Activated gamma-delta T cell treated with Interleukin-2 at 50 U/mL for 16 hours (primary cell): ENCODE measurements at places on chromosomes 1 and 21.

GRCh38 chr1:23274134-23274505 is 56.8 kb upstream of the HTR1D start:
- DNase-seq: no peak

DNA sequence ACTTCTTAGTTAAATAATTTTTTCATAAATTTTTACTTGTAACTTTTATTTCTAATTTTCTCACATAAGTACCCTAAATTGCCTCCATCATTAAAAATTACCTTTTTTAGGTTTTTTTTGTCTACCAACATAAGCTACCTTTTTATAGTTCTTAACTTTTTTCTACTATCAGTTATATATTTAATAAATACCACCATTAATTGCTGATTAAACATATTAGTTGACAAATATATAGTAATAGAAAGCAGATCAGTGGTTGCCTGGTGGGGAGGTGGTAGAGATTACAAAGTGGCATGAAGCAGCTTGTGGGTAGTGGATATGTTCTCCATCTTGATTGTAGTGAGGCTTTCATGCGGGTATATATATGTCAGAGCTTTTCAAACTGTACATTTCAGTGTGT is 6.1 kb upstream of the SH3BP5L start:
- DNase-seq: no peak

DNA sequence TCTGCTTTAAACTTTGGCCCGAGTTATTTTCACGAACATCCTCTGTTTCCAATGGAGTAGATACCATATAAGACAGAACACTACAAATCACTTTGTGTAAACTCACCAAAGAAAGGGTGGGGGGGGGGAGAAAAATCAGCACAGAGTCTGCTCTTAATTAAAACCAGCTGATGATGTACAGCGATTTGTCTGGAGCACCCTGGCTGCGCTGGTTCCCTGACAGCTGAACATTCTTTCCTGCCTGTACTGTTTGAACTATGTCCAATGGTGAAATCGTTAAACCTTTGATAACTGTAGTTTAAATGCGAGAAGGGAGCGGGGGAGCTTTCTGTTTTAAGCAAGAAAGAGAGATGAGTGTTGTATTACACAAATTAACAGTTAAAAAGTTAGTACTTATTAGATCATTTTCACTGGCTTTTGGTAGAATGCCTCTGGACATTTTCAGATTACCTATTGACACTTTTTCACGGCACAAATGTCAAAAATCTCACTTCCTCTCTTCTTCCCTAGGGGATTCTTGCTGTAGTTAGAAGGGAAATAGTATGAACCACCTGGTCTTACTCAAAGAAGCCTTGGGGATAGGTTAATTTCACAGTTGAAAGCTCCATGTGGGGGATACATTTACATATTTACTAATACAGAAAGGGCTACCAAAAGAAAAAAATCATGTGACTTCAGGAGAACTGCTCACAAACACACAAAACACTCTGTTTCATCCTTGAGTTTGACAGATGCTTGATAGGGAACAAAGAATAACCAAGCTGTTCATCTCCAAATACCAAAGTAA is 140.2 kb upstream of the RUNX1 start:
- no peak for DNase-seq

GRCh38 chr1:97071173-97071572 is 349.6 kb downstream of the PTBP2 start:
- no peak for DNase-seq

DNA sequence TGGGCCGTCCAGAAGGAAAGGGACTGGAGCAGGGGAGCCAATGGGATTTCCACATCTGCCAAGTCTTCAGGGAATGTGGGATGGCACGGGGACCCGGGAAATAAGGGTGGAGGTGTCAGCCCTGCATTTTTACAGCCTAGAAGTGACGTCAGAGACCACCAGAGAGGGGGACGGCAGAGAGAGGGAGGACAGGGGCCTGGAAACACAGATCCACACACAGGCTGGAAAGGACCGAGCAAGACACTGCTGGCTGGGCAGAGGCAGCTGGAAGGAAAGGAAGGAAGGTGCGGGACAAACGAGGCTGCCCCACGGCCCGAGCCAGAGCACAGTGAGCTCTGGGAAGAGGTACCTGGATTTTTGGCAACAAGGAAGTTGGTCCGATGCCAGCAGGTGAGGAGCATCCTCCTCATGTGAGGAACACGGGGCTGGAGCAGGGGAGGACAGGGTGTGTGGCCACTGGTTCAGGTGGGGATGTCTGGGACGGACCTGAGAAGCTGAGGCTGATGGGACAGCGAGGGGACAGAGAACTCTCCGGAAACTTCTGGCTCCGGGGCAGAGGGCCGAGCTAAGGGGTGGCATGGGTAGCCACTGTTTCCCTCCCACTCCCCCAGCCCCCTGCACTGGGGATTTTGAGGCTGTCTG is 138.3 kb downstream of the PGBD5 start:
- DNase-seq: no peak

DNA sequence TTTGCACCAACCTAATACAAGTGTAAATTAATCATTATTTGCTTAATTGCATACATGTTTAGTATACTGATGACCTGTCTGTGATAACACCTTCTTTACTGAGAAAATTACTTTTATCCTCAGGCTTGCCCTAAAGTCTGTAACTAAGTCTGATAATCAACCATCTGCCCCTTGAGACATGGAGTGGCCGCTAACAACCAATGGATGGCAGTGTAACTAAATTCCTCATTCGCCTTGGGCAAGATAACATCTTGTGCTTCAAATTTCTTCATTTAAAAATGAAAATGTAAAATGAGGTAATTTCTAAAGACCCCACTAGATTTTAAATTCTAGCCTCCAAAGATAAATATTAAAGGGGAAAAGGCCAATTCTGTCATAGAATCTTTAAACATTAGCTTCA is 85.1 kb downstream of the ENAH start:
- DNase-seq: no peak

GRCh38 chr1:111515291-111516004 is 12.0 kb upstream of the ADORA3 start:
- no peak for DNase-seq
